ENCODE measurements at places on chromosomes 16 and 17. TPM values are rescaled to one million over a fixed set of nuclear protein-coding genes. Genes with fewer than 3 reads are reported as not detected.

The ORAI3 gene
- polyA plus RNA-seq: 21.5 TPM

The ALOX15B gene
- polyA plus RNA-seq: 0.91 TPM

The KLHL11 gene
- polyA plus RNA-seq: 7.2 TPM

The C17orf107 gene
- 1.5 TPM for polyA plus RNA-seq

The LRRC45 gene
- 10.8 TPM for polyA plus RNA-seq

The DNAH3 gene
- 0.30 TPM for polyA plus RNA-seq

The LGALS9B gene
- not detected for polyA plus RNA-seq

The TMEM107 gene
- 23.9 TPM for polyA plus RNA-seq

The CACNG1 gene
- polyA plus RNA-seq: not detected

The GPR179 gene
- 0.40 TPM for polyA plus RNA-seq

All from right renal pelvis (tissue), 4 donors.